ENCODE measurements at places on chromosomes 16 and 17.

- DNase-seq = no peak
Observed at GRCh38 chr16:66603537-66604375, 748 bp upstream of the CMTM3 start.

DNA sequence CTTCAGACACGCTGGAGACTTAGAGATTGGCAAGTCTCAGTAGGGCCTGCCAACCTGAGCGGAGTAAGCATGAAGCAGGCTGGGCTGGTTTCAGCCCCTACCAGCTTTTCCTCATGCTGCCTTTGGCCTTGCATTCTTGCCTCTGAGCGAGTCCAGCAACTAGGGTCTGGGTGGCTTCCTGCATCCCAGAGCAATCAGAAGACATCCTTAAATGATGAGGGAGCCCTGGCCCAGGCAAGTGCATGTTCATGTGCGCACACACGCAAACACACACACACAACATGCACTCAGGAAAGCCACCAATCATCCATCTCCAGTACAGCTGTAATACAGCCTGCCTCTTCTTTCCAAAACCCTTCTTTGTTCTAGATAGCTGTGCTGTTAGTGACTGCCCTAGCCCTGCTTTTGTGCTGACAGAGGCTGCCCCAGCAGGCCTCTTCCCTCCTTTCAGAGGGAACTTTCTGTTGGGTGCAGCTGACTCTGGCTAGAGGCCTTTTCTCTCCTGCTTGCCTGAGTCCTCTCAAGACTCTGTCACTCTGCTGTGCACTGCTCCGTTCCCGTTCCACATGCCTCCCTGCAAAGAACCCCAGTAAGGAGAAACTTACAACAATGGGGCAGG, 30.7 kb upstream of the TBX2 start:
- DNase-seq = no peak

- no peak for DNase-seq
Observed at GRCh38 chr16:85536411-85537330, 76.5 kb upstream of the GSE1 start.

- DNase-seq = no peak
Observed at GRCh38 chr17:82439829-82440365, 10.7 kb downstream of the CYBC1 start.

DNA sequence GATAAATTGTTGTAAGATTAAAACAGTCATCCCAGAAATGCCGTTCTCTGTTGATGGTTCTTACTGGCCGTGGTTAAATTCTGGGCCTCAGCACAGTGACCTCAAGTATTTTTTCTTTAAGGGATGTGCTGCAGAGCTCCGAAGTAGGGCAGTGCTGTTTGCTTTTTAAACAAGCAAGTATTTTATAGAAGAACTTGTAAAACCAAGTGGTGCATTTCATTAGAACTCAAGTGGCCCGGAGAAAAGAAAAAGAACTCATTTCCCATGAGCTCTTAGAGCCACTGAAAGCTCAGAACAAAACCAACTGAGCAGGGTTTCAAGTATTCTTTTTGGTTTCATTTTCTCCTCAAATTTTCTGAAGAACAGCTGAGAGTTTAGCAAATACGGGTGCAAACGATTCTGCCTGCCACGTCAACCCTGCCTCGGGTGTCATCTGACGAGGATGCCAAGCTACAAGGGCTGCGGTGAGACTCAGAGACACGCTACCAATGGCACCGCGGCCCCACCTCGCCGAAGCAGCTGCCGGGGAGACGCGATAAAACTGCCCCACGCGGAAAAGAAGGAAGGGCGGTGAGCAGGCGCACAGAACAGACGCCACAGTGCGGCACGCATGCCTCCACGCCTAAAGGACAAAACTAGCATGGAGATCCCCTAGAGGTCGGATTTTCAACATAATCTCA, 6.3 kb downstream of the LMF1 start:
- DNase-seq = no peak

GRCh38 chr17:10077561-10078299, 120.7 kb downstream of the GAS7 start:
- DNase-seq = no peak

DNA sequence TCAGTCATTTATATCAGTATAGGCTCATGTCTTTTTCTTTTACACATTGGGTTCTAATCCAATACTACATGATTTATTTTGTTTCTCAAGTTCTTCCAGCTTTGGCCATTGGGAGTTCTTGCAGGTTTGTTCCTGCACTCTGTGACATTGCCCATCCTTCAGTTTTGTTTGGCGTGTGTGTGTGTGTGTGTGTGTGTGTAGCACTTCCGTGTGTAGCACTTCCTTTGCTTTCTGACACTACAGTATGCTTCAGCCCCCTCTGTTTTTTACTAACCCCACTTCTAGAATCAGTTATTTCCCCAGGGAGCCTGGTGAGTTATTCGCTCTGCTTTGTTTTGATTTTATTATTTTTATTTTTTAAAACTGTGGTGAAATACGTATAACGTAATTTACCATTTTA, 75.6 kb upstream of the LGALS9 start:
- DNase-seq = no peak

DNA sequence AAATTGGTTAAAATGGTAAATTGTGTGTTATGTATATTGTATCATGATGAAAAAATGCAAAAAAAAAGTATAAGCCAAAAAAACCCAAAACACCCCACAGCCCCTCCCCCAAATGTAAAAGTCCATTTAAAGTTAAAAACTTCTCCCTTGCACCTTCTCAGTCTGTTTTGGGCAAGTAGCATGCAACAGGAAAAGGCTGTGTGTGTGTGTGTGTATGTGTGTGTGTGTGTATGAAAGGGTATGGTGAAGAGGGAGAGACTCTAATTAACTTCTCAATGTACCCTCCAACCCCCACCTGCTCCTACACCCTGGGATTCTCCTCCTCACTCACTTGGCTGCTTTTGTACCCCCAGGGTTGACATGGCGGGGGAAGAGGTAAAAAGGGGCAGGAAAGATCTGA, 9.2 kb upstream of the GGT6 start:
- no peak for DNase-seq

GRCh38 chr17:74015990-74016389, 187.5 kb upstream of the RPL38 start:
- DNase-seq = no peak

- no peak for DNase-seq
Observed at GRCh38 chr17:47781397-47781796, 40.2 kb downstream of the OSBPL7 start.

DNA sequence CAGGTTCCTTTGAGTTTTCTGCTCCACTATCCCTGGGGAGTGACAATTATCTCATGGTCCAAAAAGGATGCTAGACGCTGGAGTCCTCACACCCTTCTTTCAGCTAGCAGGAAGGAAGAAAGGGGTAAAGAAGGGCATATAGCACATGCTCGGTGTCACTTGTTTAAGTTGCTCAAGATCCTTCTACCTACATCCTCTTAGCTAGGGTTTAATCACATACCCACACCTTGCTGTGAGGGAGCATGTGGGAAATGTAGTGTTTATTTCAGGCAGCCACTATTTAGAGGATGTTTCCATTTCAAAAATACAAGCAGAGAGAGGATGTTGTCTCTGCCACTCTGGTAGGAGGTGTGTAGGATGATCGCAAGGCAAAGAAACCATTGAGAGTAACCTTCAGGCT, 4.5 kb downstream of the PRKCB start:
- DNase-seq = no peak

Data from vagina (tissue), 2 donors.